ENCODE measurements at places on chromosomes 1 and 21. TPM values are rescaled to one million over a fixed set of nuclear protein-coding genes. Genes with fewer than 3 reads are reported as not detected.

Gene FRRS1
- 1.7 TPM for total RNA-seq

DNA sequence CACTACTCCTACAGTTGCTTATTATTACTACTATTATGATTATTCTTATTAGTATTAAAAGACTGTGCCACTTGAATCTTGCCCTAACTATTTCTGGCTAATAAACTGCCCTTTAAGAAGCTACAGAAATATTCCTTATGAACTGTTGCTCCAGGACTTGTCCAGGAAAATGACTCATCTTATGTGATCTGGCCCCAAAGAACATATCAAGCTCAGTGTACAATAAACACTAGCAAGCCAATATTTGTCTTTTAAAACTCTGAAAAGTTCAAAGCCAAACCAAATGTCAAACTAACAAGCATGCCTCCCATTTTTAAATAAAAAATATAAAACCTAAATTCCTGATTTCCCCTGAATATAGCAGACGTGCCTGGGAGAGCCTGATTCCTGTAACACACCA is 88.7 kb upstream of the SIM2 start:
- H3K36me3 ChIP-seq: no peaks in the 10 kb centered on the region
- no peak overlapping the region for H3K27ac ChIP-seq
- peaks cover 2% of the 10 kb centered on the region for H3K27me3 ChIP-seq
- H3K4me3 ChIP-seq: no peak overlapping the region
- no peaks in the 10 kb centered on the region for H3K4me1 ChIP-seq

DNA sequence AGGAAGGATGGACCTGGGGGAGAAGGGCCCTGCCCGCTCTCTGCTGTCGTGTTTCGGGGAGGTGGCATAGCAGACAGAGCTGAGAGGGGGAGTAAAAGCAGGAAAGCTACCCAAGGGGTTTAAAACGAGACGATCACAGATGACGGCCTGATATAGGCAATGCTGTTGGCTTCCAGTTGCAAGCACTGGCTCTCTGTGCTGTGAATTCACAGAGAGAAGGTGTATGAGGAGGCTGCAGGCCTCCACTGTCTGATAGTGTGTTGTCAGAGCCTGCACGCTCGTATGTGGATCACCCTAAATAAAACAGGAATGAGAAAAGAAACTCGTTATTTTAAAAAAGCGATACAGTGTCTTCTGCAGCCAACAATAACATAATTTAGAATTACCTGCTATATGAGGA is 57.4 kb downstream of the LGR6 start:
- no peaks in the 10 kb centered on the region for H3K4me1 ChIP-seq
- H3K36me3 ChIP-seq: no peaks in the 10 kb centered on the region
- peaks cover 22% of the 10 kb centered on the region for H3K27me3 ChIP-seq

DNA sequence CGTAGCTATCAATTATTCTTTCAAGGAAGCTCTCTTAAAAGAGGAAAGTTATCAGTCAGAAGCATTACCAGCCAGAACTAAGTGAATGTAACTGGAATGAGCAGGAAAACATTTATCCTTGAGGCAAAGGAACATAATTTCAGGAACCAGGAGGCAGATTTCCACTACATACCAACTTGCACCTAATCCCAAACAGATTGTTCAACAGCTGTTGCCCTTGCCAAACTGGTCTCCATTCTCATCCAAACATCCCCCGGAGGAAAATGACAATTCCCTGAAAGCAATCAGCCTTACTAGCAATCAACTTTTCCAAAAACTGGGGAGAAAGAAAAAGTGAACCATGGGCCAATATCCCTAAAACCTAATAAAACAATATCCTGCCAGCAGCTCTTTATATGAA is 35.0 kb downstream of the ENAH start:
- H3K27ac ChIP-seq: no peak overlapping the region
- H3K36me3 ChIP-seq: no peaks in the 10 kb centered on the region
- H3K27me3 ChIP-seq: no peaks in the 10 kb centered on the region
- no peaks in the 10 kb centered on the region for H3K4me1 ChIP-seq
- DNase-seq: no peak
